KBM-7 (cell line): ENCODE measurements at places on chromosomes 13 and 19.

- DNase-seq = no peak
Measured at GRCh38 chr19:56720281-56720680, 48.7 kb upstream of the ZNF835 start.

- DNase-seq = no peak
Measured at GRCh38 chr19:5932609-5933262, 18.7 kb downstream of the CAPS start.

DNA sequence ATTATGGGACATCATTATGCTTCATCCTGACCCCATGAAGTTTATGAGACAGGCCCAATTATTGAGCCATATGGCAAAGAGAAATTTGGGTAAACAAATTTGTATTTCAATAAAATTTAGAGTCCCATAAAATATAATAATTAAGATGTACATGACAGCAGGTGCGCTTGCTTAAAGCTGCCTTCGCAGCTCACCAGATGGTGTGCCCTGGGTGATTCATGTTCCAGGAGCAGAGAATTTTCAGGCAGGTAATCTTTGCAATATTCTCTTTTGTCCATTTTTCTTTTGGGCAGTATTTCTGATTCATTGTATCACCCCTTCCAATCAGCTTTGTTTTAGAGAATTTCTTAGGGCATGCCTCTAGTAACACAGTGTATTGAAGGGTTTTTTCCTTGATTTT lies 39.5 kb upstream of the WASF3 start:
- DNase-seq = no peak

DNA sequence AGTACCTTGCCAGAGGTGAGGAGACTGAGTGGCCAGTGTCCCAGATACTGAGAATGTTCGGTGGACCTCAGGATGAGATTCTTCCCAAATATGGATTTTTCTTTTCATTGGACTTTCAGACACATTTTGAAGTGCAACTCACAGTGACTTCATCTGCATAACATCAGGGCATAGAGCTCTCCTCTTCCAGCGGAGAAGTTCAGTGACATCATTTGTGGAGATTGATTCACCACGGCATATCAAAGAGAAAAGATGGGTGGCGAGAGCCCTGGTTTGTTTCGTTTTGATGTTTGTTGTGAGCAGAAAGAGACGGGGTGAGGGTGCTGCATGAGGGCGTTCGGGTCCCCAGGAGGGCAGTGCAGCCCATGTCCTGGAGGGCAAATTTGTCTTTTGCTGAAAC lies 120.1 kb upstream of the GPR12 start:
- DNase-seq = no peak

DNA sequence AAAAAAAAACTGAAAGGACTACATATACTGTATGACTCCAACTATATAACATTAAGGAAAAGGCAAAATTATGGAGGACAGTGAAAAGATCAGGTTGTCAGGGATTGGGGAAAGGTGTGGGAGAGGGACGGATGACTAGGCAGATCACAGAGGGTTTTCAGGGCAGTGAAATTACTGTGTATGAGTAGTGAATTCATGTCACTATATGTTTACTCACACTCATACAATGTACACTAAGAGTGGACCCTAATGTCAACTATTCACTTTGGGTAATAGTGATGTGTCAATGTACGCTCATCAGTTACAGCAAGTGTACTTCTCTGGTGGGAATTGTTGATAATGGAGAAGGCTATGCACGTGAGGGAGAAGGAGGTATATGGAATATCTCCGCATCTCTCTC lies 144.3 kb downstream of the ITGBL1 start:
- DNase-seq = no peak

DNA sequence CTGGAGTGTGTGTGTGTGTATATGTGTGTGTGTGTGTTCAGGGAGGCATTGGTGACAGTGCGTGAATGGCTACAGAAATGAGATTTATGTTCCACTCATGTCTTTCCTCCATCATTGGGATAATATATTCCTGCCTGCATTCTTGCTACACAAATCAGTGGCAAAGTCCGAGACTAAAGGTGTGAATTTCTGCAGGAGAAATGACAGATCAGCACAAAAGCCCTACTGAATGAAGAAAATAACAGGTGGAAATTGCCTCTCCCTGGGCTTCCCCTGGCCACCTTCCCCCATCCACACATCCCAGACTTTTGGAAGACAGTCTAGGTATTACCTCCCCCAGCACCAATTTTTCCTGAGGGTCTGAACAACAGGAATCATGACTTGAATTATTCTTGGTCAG lies 10.1 kb downstream of the SIGLEC6 start:
- no peak for DNase-seq

GRCh38 chr19:55592391-55593090 lies 6.8 kb downstream of the FIZ1 start:
- no peak for DNase-seq

DNA sequence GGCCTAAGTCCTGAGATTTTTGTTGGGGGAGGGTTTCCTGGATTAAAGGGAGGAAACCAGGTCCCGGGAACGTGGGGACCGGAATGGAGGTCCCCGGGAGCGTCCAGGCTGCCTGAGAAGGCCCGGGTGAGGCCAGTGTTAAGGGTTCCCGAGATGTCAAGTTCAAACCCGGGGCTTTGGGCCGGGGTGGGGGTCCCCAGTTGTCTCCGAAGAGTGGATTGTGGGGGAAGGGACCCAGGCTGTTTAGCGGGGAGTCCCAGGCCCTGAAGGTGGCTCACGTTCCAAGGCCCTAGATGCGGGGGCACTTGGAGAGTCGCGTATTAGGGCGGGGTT lies 262 bp downstream of the COX7A1 start:
- no peak for DNase-seq

- no peak for DNase-seq
Measured at GRCh38 chr13:90806016-90806615, 541.4 kb upstream of the MIR17HG start.

DNA sequence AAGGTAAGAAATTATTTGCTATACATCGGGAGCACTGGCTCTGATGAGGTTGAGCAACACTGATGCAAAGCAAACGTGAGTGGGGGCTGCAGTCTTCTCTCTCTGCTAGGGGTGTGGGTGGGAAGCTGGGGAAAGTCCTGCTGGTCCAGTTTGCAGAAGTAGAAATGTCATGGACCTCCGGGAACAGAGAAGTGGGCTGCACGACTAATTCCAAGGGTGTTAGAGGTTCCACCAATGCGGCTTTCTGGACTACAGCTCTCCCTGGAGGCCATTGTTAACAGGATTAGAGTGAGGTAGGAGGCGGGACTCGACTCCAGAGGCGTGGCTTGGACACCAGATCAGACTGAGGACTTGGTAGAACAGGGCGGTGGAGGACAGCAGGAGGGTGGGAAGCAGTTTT lies 5.7 kb upstream of the FBXO27 start:
- DNase-seq = peak; percentile 39

DNA sequence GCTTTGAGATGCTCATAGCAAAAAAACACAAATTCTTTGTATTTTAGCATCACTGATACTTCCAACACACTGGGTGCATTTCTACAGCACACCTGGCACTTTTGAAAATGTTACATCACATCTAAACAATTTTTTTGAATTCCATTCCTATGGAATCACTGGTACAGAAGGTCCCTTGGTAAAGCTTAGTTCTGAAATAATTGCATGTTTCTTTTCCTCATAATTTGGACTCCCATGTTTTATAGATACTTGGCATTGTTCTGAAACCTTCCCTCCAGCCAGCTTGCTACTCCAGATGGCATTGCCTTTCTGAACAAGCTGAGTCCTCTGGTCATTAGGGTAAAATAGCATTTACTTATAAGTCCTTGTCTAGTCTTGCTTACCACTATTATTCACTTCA lies 481.3 kb upstream of the GPC6 start:
- DNase-seq = no peak

- peak; percentile 22 for DNase-seq
Measured at GRCh38 chr19:756236-756635, 5.3 kb downstream of the MISP start.

DNA sequence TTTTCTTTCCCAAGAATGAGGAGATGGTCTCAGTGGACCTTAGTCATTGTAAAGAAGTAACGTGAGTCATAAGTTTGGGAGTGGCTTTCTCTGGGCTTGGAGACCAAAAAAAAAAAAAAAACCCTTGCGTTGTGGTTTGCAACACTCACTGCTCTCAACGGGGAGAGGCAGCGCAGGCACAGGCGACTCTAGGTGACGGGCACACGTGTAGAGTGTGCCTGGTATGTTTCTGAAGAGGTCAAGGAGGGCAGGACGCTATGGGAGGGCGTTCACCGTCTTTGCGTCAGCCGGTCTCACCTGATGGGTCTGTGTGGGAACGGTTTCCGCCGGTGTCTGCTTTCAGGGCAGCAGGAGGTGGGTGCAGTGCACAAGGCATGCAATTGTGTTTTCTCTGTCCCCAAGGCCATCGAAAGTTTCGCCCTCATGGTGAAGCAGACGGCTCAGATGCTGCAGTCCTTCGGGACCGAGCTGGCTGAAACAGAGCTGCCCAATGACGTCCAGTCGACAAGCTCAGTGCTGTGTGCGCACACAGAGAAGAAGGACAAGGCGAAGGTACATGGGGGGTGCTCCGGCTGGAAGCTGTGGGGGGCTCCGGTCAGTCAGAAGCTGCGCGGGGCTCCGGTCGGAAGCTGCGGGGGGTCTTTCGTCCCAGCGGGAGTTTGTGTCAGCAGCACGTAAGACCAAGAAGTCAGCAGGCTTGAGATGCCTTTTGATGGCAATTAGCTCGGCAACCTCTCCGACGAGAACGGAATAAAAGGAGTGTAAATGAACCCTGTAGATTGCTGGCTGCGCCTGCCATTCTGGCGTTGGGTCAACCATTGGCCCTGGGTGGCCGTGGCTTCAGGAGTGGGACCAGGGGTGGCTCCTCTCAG lies 40.8 kb upstream of the F7 start:
- DNase-seq = no peak

DNA sequence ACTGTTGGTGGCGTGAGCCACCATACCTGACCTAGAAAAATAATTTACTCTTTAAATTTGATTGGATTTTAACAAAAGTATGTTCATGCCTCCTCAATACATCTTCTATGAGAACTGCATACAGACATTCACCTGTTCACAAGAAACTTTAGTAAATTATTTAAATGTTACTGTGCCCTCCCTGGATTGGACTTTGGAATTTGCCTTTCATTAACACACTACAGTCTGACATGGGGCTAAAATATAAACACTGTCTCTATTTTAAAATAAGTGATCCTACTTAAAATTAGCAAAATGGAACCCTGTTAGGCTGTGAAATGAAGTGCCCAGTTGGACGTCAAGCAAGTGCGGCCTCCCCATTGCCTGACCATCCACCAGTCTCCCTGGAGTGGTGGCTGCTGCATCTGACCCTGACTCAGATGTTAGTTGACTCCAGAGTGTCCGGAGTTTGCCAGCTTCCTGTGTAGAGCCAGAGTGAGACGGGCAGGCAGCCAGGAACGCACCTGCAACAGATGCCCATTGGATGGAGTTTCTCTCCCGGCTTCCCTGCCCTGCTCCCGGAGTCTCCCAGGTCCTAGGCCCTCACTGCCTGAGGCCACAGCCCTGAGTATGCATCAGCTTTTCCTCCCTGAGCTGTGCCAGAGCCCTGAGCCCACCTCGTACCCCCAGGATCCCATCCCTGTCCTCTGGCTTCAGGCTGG lies 45.9 kb upstream of the ATP11A start:
- no peak for DNase-seq

DNA sequence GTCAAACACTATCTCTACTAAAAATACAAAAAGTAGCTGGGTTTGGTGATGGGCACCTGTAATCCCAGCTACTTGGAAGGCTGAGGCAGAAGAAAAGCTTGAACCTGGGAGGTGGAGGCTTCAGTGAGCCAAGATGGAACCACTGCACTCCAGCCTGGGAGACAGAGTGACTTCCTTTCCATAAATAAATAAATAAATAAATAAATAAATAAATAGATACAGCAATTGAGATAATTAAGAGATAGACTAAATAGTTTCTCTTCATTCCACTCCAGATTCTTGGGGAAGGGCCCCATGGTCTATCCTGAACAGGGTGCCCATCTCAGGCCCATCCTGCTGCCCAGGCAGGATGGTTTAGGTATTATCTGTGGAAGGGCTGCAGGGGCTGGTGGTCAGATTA lies 24.0 kb upstream of the FARP1 start:
- DNase-seq = no peak

DNA sequence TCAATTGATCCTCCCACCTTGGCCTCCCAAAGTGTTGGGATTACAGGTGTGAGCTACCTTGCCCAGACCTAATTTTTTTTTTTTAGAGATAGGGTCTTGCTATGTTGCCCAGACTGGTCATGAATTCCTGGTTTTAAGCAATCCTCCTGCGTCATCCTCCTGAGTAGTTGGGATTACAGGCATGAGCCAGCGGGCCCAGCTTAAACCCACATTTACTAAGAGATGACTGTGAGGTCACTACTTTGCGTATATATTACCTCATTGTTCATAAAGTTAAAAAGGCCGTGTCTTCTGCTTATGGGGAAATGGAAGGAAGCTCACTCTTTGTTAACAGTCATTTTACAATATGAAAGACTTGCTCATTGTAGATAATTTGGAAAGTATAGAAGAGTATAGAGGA lies 39.6 kb upstream of the C1QTNF9 start:
- no peak for DNase-seq

DNA sequence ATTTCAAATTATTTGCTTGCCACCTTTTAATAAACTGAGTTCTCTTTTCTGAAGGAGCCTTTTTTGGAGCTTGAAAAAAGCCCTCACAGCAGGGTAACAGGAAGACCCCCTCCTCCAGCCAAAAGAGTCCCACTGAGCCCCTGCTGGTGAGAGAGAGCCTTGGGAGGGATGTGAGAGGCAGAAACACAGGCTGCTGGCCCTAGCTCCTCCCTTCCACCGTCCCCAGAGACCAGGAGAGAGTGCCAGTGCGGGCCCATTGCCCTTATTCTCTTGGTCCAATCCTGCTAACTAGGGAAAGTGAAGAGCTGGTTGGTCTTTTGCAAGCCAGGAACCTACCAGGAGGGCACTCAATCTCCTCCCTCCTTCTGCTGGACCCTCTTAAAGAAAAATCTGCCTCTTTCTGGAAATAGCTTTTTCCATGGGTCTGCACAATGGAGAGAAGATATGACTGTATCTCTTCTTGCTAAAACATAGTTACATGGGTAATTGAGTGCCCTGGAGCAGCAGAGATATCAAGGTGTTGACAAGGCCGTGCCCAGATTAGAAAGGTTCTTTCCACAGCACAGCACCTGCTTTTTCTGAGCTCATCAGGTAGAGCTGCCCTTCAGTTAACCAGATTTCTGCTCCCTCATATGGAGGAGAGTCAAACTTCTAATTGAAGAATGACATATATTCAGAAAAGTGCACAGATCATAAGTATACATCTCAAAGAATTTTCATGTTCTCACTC lies 113.9 kb downstream of the LRCH1 start:
- no peak for DNase-seq

- DNase-seq = no peak
Measured at GRCh38 chr19:6478815-6479214, 2.8 kb downstream of the DENND1C start.

DNA sequence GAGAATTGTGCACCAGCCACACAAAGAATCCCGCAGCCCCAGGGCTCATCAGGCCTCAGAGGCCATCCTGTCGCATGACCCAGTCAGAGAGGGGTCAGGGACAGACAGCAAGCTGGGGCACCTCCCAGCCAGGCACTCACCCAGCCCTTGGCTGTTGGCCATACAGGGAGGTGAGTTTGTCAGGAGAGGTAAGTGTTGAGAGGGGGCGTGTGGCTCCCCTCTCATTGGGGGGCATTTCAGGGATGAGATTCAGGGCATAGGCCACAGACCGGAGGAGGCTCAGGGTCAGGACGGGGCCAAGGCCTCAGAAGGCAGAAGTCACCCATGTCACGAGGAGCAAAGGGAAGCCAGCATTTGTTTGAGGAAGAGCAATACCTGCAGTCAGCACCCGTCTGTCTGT lies 37.1 kb downstream of the MYO9B start:
- DNase-seq = no peak

GRCh38 chr19:34962687-34963572 lies 1.1 kb downstream of the ZNF792 start:
- DNase-seq = no peak

- no peak for DNase-seq
Measured at GRCh38 chr13:98389319-98389718, 187.6 kb downstream of the STK24 start.
